ENCODE measurements at places on chromosomes 12 and 14. TPM values are rescaled to one million over a fixed set of nuclear protein-coding genes. Genes with fewer than 3 reads are reported as not detected.

The CDKN3 gene
- 31.4 TPM for total RNA-seq

The RNASE11 gene
- not detected for total RNA-seq

The HELB gene
- 1.8 TPM for total RNA-seq

The RTL1 gene
- not detected for total RNA-seq

The RNASE3 gene
- not detected for total RNA-seq

The SINHCAF gene
- 19.1 TPM for total RNA-seq

The PLCZ1 gene
- not detected for total RNA-seq

The VIPAS39 gene
- total RNA-seq, result 16.4 TPM

The CLEC14A gene
- total RNA-seq, result 0.27 TPM

The HOXC6 gene
- 0.19 TPM for total RNA-seq

The SRRM4 gene
- total RNA-seq, result not detected

DNA sequence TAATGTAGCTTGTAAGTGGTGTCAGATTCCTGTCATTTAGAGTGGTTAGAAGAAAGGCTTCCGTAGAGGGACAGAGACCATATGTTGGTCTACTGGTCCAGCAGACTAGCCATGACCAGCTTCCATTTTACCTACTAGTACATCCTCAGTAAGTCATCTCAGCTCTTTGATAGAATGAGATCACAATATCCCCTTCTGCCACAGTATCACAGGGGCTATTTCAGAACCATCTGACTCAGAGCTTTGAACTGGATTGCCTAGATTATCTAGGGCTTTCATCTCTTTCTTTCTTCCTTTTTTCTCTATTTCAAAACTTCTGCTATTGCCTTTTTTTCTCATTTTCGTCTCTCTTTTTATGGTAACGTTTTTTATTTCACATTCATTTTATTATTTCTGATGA, 4.7 kb downstream of the ZDHHC17 start:
- peaks cover 9% of the 10 kb centered on the region for H3K36me3 ChIP-seq
- peaks cover 41% of the 10 kb centered on the region for H3K4me1 ChIP-seq
- H3K27me3 ChIP-seq, result peaks cover 1% of the 10 kb centered on the region

- peaks cover 3% of the 10 kb centered on the region for H3K27me3 ChIP-seq
- H3K4me1 ChIP-seq, result no peaks in the 10 kb centered on the region
- H3K27ac ChIP-seq, result no peak overlapping the region
- DNase-seq, result no peak
Observed at GRCh38 chr12:77247542-77247941, 182.2 kb upstream of the E2F7 start.

GRCh38 chr14:55127460-55127951, 1.5 kb upstream of the LGALS3 start:
- peaks cover 6% of the 10 kb centered on the region for H3K27me3 ChIP-seq
- no peaks in the 10 kb centered on the region for H3K36me3 ChIP-seq
- peaks cover 69% of the 10 kb centered on the region for H3K4me1 ChIP-seq
- peak; percentile 92 for DNase-seq
- peak overlapping the region; percentile 79 for H3K27ac ChIP-seq

DNA sequence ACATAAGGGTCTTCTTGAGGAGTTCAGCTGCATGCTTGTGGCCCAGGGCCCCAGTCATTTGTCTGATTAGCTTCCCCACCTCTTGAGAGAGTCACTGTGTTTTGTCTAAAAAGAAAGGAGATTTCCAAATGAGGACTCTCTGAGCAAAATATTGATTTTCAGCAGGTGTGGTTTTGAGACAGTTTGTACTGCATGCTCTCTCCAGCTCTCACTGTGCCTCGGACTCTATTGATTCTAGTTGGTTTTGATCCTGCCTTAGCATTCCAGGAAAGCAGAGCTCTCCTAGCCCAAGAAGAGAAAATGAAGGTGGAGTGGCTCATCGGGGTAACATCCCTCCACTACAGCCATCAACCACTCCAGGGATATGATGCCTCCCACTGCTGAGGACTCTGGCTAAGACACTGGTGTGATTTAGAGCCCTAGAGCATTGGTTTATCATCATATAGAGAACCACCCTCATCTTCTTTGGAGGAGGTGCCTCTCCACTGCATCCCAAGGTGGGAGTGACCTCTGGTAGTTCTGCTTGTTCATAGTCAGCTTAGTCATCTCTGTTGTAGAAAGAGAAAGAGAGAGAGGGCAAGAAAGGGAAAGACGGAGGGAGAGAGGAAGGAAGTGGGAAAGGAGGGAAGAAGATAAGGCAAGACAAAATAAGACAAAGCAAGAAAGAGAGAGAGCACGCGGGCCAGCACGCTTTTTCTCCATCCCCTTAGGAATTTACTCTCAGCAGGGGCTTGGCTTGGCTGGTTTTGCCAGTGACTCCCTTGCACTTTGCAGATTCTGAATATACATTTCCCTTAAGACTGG, 365.6 kb downstream of the DPF3 start:
- peak overlapping the region; percentile 40 for H3K4me3 ChIP-seq
- peaks cover 36% of the 10 kb centered on the region for H3K4me1 ChIP-seq
- H3K27ac ChIP-seq, result peak overlapping the region; percentile 36
- DNase-seq, result peak; percentile 24
- H3K27me3 ChIP-seq, result no peaks in the 10 kb centered on the region

GRCh38 chr14:75238756-75239455, 39.7 kb upstream of the FOS start:
- H3K27ac ChIP-seq, result no peak overlapping the region
- no peaks in the 10 kb centered on the region for H3K36me3 ChIP-seq
- H3K4me1 ChIP-seq, result peaks cover 27% of the 10 kb centered on the region
- no peak overlapping the region for H3K4me3 ChIP-seq
- H3K27me3 ChIP-seq, result peaks cover 4% of the 10 kb centered on the region
- DNase-seq, result no peak

DNA sequence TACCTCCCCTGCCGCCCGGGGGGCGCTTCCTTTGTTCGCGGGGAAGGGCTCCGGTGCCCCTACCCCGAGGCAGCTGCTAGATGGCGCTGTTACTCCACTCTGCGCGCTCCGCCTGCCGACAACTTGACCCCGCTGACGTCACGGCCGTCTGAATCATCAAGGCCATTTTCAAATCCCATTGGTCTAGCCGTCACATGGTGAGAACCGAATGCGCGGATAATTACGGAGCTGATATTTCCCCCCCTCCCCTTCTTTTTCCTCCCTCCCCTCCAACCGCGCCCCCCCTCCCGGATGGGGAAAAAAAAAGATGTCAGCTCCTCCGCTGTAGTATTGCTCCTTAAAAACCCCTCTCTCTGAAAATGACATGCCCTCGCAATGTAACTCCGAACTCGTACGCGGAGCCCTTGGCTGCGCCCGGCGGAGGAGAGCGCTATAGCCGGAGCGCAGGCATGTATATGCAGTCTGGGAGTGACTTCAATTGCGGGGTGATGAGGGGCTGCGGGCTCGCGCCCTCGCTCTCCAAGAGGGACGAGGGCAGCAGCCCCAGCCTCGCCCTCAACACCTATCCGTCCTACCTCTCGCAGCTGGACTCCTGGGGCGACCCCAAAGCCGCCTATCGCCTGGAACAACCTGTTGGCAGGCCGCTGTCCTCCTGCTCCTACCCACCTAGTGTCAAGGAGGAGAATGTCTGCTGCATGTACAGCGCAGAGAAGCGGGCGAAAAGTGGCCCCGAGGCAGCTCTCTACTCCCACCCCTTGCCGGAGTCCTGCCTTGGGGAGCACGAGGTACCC, at the start of gene HOXC10:
TSS of gene HOXC10 (plus strand) at position 246 of the 791 bp plus-strand sequence. CDS start at position 360, 114 bp downstream.
- H3K27me3 ChIP-seq, result peaks cover 58% of the 10 kb centered on the region
- peak within 1 kb of the TSS; percentile 74 for H3K4me3 ChIP-seq
- no peaks in the 10 kb centered on the region for H3K36me3 ChIP-seq
- peaks cover 11% of the 10 kb centered on the region for H3K4me1 ChIP-seq
- DNase-seq, result peak; percentile 68

DNA sequence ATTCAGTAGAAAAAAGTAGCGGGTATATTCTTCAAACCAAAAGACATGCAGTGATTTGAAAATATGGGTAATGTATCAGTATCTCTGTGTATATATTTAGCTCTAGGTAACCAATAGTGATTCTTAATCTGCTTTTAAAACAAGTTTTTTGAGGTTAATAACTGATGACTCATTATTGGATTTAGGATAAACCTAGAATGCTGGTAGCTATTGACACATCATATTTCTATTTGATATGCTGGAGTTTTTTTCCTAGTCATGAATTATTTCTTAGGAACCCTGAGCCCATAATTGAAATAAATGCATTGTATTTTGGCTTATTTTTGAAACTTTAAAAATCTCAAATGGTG, 15.5 kb downstream of the ARF6 start:
- H3K27ac ChIP-seq, result peak overlapping the region; percentile 98
- no peaks in the 10 kb centered on the region for H3K27me3 ChIP-seq
- H3K4me3 ChIP-seq, result peak overlapping the region; percentile 84
- H3K4me1 ChIP-seq, result peaks cover 48% of the 10 kb centered on the region
- peak; percentile 9 for DNase-seq

DNA sequence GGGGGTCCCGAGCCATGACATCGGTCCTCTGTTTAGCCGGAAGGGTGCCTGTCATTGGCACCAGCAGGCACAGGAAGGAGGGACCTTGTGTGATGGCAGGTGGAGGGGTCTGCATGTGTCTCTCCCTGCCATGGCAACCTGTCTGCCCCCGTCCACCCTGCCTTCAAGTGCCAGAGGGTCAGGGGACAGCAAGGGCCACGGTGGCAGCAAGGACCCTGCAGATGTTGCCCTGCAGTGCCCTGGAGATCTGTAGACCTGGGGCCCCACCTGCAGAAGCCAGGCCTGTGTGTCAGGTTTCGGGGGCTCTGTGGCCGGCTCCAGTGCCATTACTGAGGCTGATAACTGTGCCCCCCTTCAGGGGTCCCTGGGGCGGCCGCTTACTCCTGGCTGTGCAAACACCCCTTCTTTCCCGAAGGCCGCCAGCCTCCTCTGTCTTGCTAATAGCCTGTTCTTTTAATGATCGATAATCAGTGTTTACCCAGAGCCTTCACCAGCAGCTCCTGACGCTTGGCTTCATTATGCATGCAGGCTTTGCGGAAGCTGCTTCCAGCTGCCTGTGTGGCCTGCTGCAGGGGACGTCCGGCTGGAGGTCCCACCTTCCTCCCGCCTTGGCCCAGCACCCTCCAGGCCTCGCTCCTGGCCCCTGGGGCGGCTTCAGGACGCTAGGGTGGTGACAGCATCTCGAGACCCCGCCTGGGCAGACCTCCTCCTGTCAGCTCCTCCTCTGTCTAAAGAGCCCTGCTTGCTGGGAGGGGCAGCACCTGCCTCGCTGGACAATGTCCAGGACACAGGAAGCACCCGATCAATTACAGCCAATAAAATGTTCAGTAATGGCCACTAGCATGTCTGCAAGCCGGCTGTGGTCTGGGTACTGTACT, 153.0 kb downstream of the KIF26A start:
- H3K36me3 ChIP-seq, result peaks cover 17% of the 10 kb centered on the region
- no peaks in the 10 kb centered on the region for H3K4me1 ChIP-seq
- peaks cover 4% of the 10 kb centered on the region for H3K27me3 ChIP-seq
- no peak for DNase-seq
- H3K27ac ChIP-seq, result no peak overlapping the region

DNA sequence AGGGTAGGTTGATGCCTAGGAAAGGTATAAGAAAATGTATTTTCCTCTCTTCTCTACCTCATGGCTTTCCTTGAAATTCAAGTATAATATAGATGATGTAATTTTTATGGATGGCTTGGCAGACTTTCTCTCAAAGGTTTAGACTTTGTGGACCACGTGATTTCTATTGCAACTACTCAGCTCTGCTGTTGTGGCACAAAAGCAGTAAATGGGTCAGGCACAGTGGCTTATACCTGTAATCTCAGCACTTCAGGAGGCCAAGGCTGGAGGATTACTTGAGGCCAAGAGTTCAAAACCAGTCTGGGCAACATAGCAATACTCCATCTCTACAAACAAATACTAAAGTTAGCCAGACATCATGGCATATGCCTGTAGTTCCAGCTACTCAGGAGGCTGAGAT, 22.0 kb downstream of the SRP54 start:
- H3K36me3 ChIP-seq, result peaks cover 14% of the 10 kb centered on the region
- H3K27ac ChIP-seq, result no peak overlapping the region
- H3K27me3 ChIP-seq, result no peaks in the 10 kb centered on the region
- no peak for DNase-seq
- H3K4me1 ChIP-seq, result no peaks in the 10 kb centered on the region

- peak overlapping the region; percentile 10 for H3K27ac ChIP-seq
- peaks cover 17% of the 10 kb centered on the region for H3K4me1 ChIP-seq
- H3K27me3 ChIP-seq, result peaks cover 13% of the 10 kb centered on the region
Observed at GRCh38 chr12:94644141-94644979, 6.0 kb downstream of the TMCC3 start.

DNA sequence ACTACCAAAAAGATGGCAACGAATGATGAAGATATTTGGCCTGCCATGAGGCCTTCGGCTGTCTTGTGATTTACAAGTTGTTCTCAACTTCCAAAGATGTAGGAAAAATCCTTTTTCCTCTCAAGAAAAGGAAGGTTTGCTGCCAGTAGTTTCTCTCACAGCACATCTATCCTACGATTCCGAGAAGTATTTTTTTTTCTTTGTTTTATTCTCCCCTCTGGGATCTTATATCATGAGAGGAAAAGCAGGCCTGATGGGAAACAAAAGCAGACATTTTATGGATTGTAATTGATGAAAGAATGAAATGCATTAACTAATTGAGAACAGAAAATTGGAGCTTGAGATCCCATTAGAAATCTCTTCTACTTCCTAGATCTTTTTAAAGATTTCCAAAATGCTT, 1197.9 kb upstream of the SEL1L start:
- H3K27me3 ChIP-seq, result no peaks in the 10 kb centered on the region
- no peak overlapping the region for H3K27ac ChIP-seq
- no peaks in the 10 kb centered on the region for H3K4me1 ChIP-seq
- DNase-seq, result no peak
- no peaks in the 10 kb centered on the region for H3K36me3 ChIP-seq
- no peak overlapping the region for H3K4me3 ChIP-seq

DNA sequence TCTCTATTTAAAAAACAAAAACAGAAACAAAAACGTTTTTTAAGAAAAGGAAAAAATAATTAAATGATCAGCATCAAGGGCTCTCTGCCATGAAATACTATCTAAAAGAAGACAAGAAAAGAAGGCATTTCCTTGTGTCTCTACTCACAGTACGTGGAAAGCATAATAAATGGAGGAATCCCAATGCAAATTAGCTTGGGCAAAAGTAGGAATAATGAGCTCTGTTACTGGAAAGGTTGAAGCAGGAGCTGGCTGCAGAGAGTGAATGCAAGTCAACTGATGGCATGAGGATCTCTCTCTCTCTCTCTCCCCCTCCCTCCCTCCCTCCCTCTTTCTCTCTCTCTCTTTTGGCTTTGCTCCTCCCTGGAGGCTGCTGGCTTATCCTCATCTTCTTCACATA, 85.9 kb downstream of the TBX3 start:
- peaks cover 13% of the 10 kb centered on the region for H3K27me3 ChIP-seq
- H3K4me1 ChIP-seq, result no peaks in the 10 kb centered on the region
- H3K4me3 ChIP-seq, result no peak overlapping the region
- H3K27ac ChIP-seq, result no peak overlapping the region

Measured in HFFc6 (cell line).